Ascending aorta (tissue), 2 donors: ENCODE measurements at places on chromosomes 7 and 10.

GRCh38 chr10:123858077-123858681, 33.4 kb downstream of the CPXM2 start:
- peaks cover 24% of the 10 kb centered on the region for H3K36me3 ChIP-seq
- H3K27me3 ChIP-seq, result no peaks in the 10 kb centered on the region
- H3K27ac ChIP-seq, result peak overlapping the region; percentile 65
- H3K4me3 ChIP-seq, result no peak overlapping the region

GRCh38 chr10:93465806-93466675, 16.1 kb downstream of the MYOF start:
- peak overlapping the region; percentile 39 for H3K4me3 ChIP-seq
- H3K27ac ChIP-seq, result peak overlapping the region; percentile 96
- H3K4me1 ChIP-seq, result peaks cover 33% of the 10 kb centered on the region
- peaks cover 4% of the 10 kb centered on the region for H3K36me3 ChIP-seq
- peak; percentile 98 for DNase-seq

DNA sequence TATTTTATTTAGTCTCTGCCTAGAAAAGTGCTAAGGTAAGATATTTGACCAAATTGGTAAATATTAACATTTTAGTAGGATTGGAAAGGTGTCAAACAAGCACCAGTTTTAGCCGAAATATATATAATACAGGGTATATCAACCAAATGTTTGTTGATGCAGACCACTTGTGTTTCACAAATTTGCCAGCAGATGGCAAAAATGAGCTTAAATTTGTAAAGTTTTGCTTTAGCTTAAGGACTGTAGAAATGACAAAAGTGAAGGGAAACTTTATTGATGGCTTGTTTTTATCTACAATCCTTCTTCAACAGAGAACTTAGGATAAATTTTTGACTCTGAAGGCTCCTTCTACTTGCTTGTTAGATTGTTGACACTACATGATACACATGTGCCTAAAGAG, 4.8 kb upstream of the POLR1F start:
- no peak overlapping the region for H3K4me3 ChIP-seq
- no peak overlapping the region for H3K27ac ChIP-seq
- H3K4me1 ChIP-seq, result peaks cover 3% of the 10 kb centered on the region
- H3K36me3 ChIP-seq, result no peaks in the 10 kb centered on the region

GRCh38 chr10:132884691-132885271, 57.6 kb downstream of the CFAP46 start:
- no peak for DNase-seq
- no peaks in the 10 kb centered on the region for H3K4me1 ChIP-seq
- H3K36me3 ChIP-seq, result no peaks in the 10 kb centered on the region
- no peak overlapping the region for H3K4me3 ChIP-seq

DNA sequence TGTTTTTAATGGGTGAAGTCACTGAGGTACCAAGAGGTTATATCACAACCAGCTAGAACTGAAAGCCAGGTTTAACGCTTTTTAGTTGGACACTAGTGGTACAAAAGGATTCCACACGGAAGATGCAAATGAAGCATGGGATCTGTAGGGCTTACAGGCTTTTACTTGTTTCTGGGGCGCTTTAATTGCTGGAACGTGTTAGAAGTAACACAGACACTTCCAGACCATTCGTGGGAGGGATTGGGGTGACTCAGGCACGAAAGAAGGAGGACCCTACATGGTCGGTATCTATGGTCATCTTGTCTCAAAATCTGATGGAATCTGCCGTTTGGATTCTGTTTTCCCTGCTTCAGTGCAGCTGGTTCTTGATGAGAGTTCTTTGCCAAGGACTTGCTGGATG, 1.0 kb downstream of the YKT6 start:
- no peaks in the 10 kb centered on the region for H3K4me1 ChIP-seq
- no peaks in the 10 kb centered on the region for H3K27me3 ChIP-seq
- H3K4me3 ChIP-seq, result peak overlapping the region; percentile 88
- H3K36me3 ChIP-seq, result peaks cover 16% of the 10 kb centered on the region
- H3K27ac ChIP-seq, result no peak overlapping the region

GRCh38 chr7:7109934-7110333, 72.4 kb upstream of the C1GALT1 start:
- DNase-seq, result no peak
- no peaks in the 10 kb centered on the region for H3K4me1 ChIP-seq
- no peak overlapping the region for H3K27ac ChIP-seq
- no peak overlapping the region for H3K4me3 ChIP-seq
- H3K27me3 ChIP-seq, result no peaks in the 10 kb centered on the region

DNA sequence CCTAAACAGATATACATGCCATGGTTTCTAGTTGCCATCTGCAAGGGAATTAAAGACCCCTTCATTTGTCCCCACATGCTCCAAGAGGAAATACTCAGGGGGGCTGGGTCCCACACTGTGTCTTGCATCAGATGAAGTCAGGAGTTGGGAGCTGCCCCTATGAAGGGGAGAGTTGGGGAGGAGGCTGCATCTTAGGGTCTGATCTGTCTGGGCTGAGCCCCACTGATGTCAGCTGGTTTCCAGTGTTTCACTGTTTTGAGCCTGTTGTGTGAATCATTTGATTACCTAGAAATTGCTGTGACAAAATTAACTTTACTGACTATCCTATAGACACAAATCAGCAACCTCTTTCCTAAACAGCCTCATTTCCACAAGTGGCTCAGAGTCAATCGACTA, 4.9 kb upstream of the ADCY1 start:
- H3K4me3 ChIP-seq, result no peak overlapping the region
- H3K27me3 ChIP-seq, result no peaks in the 10 kb centered on the region
- no peaks in the 10 kb centered on the region for H3K36me3 ChIP-seq
- H3K4me1 ChIP-seq, result no peaks in the 10 kb centered on the region

DNA sequence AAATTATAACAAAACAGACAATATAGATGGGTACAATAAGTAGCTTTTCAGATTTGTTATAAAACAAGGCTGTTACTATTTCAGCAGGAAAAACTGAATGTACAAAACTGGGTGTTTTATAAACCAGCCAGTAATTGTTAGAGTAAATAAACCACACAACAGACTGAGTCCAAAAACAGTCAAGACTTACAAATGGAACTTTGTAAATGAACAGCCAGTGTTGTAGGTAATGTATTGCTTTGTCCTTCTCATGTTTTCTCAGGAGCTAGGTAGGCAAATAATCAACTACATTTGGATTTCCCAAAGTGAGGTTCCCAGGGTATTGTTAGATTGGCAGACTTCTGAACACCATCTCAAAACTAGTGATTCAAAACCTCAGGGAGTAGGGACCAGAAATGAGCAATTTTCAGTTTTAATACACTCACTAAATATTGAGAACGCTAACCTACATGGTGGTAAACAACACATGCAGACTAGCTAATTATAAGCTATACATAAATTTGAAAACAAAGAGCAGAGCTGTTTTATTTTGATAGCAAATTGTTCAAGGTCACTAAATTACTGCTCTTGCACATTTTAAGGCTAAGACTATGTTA, 36.2 kb downstream of the HERPUD2 start:
- DNase-seq, result no peak
- H3K27ac ChIP-seq, result no peak overlapping the region
- no peaks in the 10 kb centered on the region for H3K27me3 ChIP-seq
- H3K4me3 ChIP-seq, result no peak overlapping the region
- H3K4me1 ChIP-seq, result no peaks in the 10 kb centered on the region

GRCh38 chr7:75878312-75878768, 494 bp upstream of the RHBDD2 start:
- peak overlapping the region; percentile 72 for H3K27ac ChIP-seq
- peak overlapping the region; percentile 93 for H3K4me3 ChIP-seq
- peaks cover 10% of the 10 kb centered on the region for H3K4me1 ChIP-seq
- H3K27me3 ChIP-seq, result no peaks in the 10 kb centered on the region
- DNase-seq, result no peak
- H3K36me3 ChIP-seq, result peaks cover 16% of the 10 kb centered on the region

GRCh38 chr7:78055599-78055998, 257.0 kb downstream of the PHTF2 start:
- DNase-seq, result no peak
- H3K4me3 ChIP-seq, result no peak overlapping the region
- no peaks in the 10 kb centered on the region for H3K27me3 ChIP-seq
- H3K36me3 ChIP-seq, result no peaks in the 10 kb centered on the region
- no peaks in the 10 kb centered on the region for H3K4me1 ChIP-seq
- no peak overlapping the region for H3K27ac ChIP-seq

DNA sequence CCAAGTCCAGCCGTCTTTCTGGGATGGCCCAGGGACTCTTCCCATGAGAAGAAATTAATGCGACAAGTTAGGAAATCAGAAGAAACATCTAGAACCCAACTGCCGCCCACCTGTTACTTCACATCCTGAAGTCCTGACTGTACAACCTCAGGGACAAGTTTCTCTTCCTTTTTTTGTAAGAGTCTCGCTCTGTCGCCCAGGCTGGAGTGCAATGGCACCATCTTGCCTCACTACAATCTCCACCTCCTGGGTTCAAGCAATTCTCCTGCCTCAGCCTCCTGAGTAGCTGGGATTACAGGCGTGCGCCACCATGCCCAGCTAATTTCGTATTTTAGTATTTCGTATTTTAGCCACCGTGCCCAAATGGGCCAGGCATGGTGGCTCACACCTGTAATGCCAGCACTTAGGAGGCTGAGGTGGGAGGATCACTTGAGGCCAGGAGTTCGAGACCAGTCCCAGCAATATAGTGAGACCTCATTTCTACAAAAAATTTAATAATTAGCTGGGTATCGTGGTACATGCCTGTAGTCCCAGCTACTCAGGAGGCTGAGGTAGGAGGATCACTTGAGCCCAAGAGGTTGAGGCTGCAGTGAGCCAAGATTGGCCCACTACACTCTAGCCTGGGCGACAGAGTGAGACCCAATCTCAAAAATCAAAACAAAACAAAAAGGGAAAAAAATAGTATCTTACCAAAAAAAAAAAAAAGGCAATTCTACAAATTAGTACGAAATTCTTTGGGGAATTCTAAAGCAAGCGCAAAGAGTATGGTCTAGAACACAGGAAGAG, 20.8 kb downstream of the LAT2 start:
- H3K27ac ChIP-seq, result no peak overlapping the region
- H3K4me1 ChIP-seq, result no peaks in the 10 kb centered on the region
- H3K4me3 ChIP-seq, result no peak overlapping the region
- H3K27me3 ChIP-seq, result no peaks in the 10 kb centered on the region
- DNase-seq, result no peak

DNA sequence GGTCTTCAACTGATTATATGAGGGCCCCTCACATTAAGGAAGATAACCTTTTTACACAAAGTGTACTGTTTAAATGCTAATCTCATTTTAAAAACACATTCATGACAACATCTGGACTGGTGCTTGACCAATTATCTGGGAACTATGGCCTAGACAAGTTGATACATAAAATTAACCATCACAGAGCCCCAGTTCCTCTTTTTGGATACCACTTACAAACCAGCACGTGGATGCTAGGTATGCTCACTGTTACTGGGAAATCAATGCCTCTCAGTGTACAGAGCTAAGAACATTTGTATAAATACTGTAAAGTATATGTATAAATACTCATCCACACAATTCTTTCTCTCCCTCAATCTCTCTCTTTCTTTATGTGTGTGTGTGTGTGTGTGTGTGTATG, 1217.8 kb upstream of the LRRTM3 start:
- H3K27ac ChIP-seq, result no peak overlapping the region
- no peak for DNase-seq
- H3K4me3 ChIP-seq, result no peak overlapping the region

DNA sequence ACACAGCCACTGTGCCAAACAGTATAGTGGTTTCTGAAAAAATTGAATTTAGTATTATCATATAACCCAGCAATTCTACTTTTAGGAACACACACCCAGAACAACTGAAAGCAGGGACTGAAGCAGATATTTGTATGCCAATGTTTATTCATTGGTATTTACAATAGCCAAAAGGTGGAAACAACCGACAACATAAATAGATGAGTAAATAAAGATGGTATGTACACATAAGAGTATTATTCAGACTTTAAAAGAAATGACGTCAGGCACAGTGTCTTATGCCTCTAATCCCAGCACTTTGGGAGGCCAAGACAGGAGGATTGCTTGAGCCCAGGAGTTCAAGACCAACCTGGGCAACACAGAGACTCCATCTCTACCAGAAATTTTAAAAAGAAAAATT, 7.2 kb downstream of the CDCA7L start:
- DNase-seq, result no peak
- no peak overlapping the region for H3K4me3 ChIP-seq
- no peaks in the 10 kb centered on the region for H3K4me1 ChIP-seq
- H3K36me3 ChIP-seq, result no peaks in the 10 kb centered on the region

DNA sequence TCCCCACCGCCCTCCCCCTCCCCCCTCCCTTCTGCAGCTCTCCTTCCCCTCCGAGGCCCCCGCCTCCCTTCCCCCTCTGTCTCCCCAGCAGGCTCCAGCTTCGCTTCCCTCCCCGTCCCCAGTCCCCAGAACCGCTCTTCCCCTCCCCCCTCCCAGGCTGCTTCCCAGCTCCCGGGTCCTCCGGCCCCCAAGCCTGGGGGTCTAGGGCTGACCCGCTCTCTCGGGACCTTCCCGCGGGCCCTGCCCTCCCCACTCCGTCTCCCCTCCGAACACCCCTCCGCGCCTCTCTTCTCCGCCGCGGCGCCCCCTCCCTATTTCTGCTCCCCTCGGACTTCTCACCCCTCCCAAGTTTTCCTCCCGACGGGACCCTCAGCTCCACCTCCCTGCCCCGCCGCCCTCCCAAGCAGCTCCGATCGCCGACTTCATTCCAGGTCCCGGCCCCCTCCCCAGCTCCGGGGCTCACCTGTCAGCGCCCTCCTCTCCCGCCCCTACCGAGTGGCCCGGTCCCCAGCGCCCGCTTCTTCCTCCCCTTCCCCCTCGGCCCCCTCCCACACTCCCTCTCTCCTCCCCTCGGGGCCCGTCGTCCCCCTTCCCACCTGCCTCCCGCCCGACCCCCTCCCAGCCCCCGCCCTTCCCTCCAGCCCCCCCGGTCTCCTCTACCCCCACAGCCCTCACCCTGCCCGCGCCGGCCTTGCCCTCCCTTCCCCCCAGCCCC, 990 bp downstream of the ZNF467 start:
- no peak overlapping the region for H3K27ac ChIP-seq
- H3K4me1 ChIP-seq, result peaks cover 10% of the 10 kb centered on the region
- no peak for DNase-seq
- H3K4me3 ChIP-seq, result peak overlapping the region; percentile 83
- no peaks in the 10 kb centered on the region for H3K36me3 ChIP-seq

DNA sequence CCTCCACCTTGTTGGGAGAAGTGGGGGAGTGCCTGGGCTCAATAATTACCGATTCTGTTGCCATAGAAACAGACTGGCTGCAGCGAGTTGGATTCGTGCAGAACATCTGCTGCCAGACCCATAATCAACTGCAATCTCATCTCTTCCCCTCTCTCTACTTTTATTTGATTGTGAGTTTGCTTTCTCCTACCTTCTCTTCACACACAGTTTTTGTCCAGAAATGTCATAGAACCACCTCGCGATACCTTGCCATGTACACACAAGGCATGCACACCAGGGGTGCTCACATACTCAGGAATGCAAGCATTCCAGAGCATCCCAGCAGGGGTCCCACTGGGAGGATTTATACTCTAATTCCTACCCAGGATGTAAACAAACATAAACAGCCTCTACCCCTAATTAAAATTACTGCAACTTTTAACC, 262.2 kb upstream of the AOAH start:
- no peak overlapping the region for H3K4me3 ChIP-seq
- no peaks in the 10 kb centered on the region for H3K27me3 ChIP-seq
- H3K36me3 ChIP-seq, result no peaks in the 10 kb centered on the region
- no peak for DNase-seq
- H3K4me1 ChIP-seq, result no peaks in the 10 kb centered on the region
